ENCODE measurements at places on chromosomes 16 and 17.
A peak's percentile ranks its signal among the peaks of the same experiment; 100 is the strongest.

GRCh38 chr17:47844227-47844626 lies 3.2 kb upstream of the SCRN2 start:
- DNase-seq: no peak

- no peak for DNase-seq
Measured at GRCh38 chr17:77432034-77432661, 291.4 kb downstream of the SEC14L1 start.

- DNase-seq: no peak
Measured at GRCh38 chr17:40041196-40041595, 13.0 kb downstream of the MED24 start.

GRCh38 chr16:28984619-28985135 lies at the start of gene LAT:
TSS of gene LAT (plus strand) at chr16:28985052. CDS start at chr16:28985418, 366 bp downstream.
- no peak for DNase-seq

DNA sequence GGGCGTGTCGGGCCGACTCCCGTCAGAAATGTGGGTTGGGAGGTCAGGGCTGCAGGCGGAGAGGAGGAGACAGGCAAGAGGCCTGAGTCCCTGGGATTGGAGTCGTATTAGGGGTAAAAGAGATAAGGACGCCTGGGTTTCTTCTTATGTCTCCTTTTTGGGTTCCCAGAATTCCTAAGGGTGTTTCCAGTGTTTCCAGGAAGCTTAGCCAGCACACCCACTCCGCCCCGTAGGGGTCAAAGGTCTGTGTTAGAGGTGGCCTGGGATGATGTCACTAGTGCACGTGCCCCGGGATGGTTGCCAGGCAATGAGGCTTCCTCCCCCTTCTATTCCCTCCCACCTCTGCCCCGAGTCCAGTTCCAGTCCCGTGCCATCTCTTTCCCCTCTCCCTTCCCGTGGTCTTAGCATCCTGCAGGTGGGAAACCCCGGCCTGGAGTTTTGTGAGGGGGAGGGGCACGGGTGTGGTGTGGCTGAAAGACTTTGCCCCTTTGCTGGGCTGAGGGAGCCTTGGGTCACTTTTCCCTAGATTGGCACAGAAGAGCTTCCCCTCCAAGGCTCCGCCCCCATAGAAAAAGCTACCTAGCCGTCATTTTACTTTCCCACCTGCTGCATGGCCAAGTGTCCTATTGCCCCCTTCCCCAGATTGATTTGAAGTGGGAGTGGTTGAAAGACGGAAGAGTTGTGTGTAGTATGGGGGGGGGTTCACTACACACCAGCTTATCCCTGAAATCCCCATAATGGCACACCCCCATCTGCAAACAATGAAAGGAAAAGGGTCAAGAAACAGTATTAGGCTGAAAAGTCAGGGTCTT lies 2.8 kb downstream of the KDM6B start:
- peak; percentile 62 for DNase-seq

DNA sequence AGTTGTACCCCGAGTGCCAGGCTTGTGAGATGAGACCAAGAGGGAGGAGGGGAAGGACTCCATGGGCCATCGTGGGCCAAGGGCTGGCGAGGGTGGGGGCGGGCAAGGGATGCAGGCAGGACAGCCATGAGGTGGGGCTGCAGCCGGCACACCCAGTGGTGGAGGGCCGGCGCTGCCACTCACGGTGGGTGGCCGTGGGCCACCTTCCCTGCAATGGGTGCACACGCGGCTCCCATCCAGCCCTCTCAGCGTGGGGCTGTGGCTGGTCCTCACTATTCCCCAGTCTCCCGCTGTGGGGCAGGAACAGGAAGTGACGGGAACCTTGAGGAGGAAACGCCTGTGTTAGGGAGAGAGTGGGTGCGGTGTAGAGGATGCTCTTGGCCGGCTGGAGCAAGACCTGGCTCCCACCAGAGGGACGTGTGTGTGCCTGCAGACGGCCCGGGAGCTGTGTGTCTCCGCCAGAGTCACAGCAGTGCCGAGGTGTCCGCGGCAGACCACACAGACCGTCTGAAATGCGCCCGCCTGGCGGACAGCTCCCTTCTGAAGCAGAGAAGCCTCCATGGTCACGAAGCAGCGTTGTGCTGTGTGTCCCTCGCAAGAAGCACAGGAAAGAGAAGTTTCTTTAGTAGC lies 23.6 kb downstream of the CIBAR2 start:
- no peak for DNase-seq

Data from NCI-H1048 (cell line).